ENCODE measurements at places on chromosomes 1 and 21.
A peak's percentile ranks its signal among the peaks of the same experiment; 100 is the strongest.

GRCh38 chr1:241627453-241628259 is 12.5 kb downstream of the CHML start:
- peak; percentile 71 for DNase-seq

DNA sequence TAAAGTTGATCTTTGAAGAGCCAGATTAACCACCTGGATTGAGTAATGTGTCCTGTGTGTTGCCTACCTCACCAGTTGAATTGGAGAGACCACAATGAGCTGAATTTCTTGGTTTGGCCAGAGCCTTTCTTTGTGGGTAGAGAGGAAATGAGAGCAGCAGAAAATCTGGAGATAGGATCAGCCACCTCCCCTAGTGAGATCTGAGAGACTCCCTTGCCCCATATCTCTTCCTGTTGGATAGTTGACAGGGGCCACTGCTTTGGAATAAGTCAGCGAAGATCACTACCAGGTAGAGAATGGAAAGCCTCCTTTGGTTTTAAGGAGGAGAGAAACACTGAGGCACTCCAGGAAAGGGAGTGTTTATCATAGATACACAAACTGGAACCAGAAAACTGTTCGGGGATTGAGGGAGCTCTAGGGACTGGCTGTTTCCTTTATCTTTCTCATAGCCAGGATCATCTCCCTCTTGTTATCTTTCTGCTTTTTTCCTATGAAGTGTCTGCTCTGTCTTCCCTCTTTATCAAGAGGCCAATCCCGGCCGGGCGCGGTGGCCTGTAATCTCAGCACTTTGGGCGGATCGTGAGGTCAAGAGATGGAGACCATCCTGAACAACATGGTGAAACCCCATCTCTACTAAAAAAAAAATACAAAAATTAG is 21.3 kb upstream of the ZNF326 start:
- no peak for DNase-seq

GRCh38 chr1:17232759-17233661 is 15.9 kb upstream of the PADI3 start:
- DNase-seq, result no peak

- DNase-seq, result peak; percentile 29
Measured at GRCh38 chr1:243475966-243476365, 220.1 kb downstream of the SDCCAG8 start.

- peak; percentile 87 for DNase-seq
Measured at GRCh38 chr1:227762231-227762911, 27.1 kb downstream of the SNAP47 start.

DNA sequence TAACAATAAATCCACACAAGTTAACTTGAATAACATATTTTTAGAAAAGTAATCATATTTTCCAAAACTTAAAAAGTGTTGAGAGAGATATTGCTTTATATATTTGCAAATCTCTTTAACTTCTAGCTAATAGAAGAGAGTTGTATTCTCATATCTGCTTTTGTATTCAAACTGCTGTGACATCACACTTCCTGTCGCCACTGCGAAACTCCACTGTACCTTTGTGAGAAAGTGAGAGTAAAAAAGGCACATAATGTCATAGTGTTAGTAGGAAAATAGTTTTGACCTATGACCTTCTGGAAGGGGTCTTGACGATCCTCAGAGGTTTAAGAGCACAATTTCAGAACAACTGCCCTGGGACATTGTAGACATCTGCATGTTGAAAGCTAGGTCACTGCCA is 21.6 kb downstream of the AK5 start:
- DNase-seq, result no peak

DNA sequence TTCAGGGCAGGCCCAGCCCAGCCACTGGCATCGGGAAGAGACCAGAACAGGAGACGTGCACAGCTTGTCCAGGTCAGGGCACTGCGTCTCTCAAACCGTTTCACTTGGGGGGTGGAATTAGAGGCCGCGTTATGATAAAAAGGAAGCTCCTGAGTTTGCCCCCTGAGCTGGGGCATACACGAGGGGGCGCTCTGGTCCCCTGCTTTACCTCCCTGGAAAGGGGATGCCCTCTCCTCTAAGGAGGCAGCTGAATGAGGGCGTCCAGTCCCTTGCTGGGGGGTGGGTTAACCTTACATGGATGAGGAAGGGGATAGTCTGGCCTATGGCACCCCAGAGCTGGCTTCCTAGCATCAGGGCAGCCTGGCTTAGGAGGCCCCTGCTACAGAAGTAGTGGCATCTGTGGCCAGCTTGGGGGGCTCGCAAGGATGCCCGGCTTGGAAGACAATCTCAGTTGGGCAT is 2.3 kb downstream of the MYOG start:
- DNase-seq, result no peak
